NCI-H1092 (cell line): ENCODE measurements at places on chromosomes 16 and 17.

GRCh38 chr17:82055965-82056728 lies 4.4 kb downstream of the GPS1 start:
- no peak for DNase-seq

- DNase-seq: peak; percentile 84
These were observed 37.8 kb downstream of the MSI2 start for GRCh38 chr17:57294101-57294500.

DNA sequence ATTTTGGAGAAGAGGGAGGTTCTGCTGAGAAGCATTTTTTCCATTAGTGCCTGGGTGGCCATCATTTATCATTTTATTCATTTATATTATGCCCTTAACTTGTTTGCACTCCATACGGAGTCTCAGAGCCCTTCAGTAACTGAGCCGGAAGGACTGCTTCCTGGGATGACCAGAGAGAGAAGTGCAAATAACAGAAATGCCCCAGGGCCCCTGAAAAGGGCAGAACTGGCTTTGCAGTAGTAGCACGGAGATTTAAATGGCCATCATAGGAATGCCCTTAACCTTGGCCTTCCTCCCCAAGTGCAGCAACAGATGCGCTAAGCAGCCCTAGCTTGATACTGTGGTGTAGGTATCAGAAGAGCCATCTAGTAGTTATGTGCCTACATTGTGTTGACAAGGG lies 58.5 kb downstream of the NUP93 start:
- no peak for DNase-seq

- DNase-seq: no peak
These were observed 30.5 kb downstream of the GPT2 start for GRCh38 chr16:46914556-46915201.

- DNase-seq: peak; percentile 76
These were observed 18.7 kb upstream of the ADGRG1 start for GRCh38 chr16:57609541-57610401.

- DNase-seq: no peak
These were observed at the start of gene CNTNAP4 for GRCh38 chr16:76276745-76277438. Gene CNTNAP4, plus strand, starts transcription at chr16:76277401. Its CDS starts 262 bp downstream, at chr16:76277663.

GRCh38 chr16:20822521-20823325 lies 16.4 kb downstream of the REXO5 start:
- DNase-seq: no peak

DNA sequence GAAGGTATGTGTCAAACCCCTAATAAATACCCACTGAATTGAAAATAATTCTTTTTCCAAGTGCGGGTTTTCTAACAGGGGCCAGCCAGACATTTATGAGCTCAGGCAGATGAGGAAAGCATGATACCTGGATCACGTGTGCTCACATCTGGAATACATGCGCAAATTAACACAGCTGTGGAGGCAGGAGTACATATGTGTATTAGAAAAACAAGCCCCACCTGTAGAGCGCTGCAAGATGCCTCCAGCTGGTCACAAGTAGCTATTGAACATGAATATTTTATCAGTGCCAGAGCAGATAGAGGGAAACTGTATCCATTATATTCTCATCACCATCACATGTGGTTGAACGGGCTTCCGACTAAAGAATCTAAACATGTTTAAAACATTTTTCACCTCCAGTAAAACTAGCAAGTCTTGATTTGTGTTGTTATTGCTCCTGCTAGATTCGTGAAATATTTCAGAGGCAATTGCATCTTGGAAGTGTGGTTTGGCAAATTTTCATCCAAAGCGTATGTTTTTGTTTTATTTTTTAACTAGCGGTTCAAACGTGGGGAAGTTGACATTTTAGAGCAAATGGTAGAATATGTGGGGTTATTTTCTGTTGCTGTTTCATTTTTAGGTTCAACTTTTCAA lies 482.8 kb downstream of the CDH13 start:
- no peak for DNase-seq

DNA sequence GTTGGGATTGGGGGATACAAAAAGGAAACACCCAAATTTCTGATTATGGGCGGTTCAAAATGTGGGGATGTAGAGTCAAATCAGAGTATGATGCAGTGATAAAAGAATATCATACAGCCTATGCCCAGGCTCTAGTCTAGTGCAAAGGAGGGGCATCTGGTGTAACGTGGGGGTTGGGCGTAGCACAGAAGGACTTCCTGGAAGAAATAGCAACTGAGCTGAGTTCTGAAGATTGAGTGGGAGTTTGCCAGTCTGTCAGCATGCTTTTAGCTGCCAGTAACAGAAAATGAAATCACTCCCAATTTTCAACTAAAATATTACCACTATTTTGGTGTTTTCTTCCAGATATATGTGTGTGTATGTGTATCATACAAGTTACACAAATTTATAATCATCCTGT lies 196.9 kb downstream of the SPECC1 start:
- DNase-seq: no peak

GRCh38 chr16:81774348-81774747 lies 4.7 kb upstream of the PLCG2 start:
- DNase-seq: no peak

DNA sequence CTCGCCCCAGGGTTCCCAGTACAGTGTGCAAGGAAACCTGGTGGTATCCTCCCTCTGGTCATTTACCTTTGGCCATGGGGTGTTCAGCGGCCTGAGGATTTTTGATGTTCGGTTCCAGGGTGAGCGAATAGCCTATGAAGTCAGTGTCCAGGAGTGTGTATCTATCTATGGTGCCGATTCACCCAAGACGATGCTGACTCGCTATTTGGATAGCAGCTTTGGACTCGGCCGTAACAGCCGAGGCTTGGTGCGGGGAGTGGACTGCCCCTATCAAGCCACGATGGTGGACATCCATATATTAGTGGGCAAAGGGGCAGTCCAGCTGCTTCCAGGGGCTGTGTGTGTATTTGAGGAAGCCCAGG lies 1.2 kb downstream of the AOC2 start:
- no peak for DNase-seq

GRCh38 chr17:29588017-29588561 lies 1.4 kb downstream of the GIT1 start:
- DNase-seq: no peak

GRCh38 chr16:58125781-58126335 lies 3.3 kb downstream of the CFAP20 start:
- no peak for DNase-seq

GRCh38 chr16:50046853-50047252 lies 18.9 kb upstream of the HEATR3 start:
- DNase-seq: no peak

DNA sequence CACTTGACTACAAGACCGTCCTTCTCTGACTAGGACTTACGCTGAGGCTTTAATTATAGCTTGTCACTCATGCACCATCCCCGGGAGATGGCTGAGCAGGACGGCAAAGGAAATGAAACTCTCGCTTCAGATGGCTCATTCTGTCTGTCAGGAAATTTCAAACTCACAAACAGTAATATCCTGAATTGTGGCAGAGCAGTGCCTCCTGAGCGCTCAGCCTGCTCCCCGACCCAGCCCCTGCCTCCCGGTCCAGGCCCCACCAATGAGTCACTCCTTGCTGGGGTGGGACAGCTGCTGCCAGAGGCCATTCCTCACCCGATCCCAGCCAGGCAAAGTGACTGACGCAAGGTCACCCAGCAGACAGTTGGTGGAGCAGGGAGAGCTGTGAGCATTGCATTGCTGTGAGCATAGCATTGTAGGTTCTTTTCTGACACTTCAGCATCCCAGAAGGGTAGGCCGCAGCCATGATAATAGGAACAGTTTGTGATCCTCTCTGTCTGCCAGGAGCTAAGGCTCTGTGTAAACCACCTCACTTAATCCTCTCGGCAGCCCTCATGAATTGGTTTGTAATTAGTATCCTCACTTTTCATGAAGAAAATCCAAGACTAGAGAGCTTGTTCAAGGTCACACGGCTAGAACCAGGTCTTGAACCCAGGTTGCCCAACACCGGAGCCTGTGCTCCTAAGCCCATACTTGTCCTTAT lies 20.9 kb downstream of the CCDC182 start:
- no peak for DNase-seq

GRCh38 chr16:21219551-21219950 lies 8.2 kb upstream of the ZP2 start:
- DNase-seq: no peak

DNA sequence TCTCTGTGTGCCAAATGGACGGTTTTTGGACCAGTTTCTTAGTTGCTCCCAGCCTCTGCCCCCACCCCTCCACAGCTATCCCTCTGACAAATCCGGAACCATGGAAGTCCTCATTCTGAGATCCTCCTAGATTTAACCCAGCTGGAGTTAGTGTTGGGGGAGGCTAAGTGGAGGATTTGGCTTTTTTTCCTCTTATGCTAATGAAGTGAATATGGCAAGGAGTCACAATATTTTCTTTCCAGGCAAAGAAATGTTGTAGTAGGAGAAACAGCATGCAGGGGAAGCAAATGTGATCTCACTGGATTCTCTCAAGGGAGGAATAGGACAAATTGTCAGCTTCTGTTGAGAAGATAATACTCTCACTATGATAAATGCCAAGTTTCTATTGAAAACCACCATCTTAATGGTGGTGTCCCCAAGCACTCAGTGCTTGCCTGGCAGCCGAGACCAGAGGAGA lies 159.5 kb downstream of the MSI2 start:
- no peak for DNase-seq

- no peak for DNase-seq
These were observed 418.3 kb downstream of the NPIPA7 start for GRCh38 chr16:16797239-16797638.

- no peak for DNase-seq
These were observed 7.3 kb downstream of the ABI3 start for GRCh38 chr17:49217651-49218413.

DNA sequence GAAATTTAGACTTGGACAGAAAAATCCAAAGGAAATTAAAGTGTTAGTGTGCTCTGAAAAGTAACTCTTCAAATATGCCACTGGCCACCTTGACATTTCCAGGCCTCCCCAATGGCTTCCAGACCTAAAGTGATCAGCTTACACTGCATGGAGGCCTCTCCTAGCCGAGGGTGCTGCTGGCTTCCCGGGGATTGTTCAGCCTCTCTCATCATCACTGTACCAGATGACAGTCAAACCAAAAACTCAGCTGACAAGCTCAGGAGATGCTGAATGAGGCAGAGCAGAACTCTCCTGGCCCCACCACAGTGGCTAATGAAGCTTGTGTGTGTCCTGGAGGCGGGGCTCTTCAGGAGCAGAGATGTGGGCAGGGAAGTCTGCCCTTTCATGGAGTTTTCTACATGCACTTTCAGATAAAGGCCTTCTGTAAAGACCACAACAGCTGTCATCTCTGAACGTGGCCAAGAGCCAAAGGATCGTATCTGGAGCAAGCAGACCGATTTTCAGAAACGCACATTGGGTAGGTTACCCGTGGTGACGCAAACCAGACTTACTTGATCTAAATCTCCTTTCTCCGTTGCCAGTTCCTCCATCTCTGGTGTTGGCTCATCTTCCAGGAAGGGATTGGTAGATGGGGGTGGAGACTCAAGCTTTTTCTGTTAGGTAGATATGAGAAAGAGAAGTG lies 113.3 kb downstream of the VPS53 start:
- DNase-seq: no peak

DNA sequence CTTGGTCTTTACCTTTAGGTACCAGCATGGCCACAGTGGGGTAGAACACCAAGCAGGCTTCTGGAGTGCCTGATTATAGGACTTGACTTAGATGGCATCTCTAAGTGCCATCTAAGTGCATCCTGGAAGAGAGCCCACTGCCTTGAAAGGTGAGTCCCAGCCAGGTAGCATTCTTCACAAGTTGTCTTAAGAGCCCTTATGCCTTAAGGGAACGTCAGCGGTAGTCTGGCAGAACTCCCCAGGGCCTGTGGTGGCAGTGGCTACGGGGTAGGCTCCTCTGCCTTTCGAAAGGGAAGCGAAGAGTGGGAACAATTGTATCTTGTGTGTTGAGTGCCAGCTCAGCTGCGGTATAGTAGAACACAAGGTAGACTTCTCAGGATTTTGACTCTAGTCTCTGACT lies 549.0 kb downstream of the HS3ST4 start:
- no peak for DNase-seq

GRCh38 chr17:2235792-2236366 lies 67.7 kb downstream of the SMG6 start:
- no peak for DNase-seq

GRCh38 chr17:6000426-6000825 lies 69.8 kb upstream of the WSCD1 start:
- no peak for DNase-seq

DNA sequence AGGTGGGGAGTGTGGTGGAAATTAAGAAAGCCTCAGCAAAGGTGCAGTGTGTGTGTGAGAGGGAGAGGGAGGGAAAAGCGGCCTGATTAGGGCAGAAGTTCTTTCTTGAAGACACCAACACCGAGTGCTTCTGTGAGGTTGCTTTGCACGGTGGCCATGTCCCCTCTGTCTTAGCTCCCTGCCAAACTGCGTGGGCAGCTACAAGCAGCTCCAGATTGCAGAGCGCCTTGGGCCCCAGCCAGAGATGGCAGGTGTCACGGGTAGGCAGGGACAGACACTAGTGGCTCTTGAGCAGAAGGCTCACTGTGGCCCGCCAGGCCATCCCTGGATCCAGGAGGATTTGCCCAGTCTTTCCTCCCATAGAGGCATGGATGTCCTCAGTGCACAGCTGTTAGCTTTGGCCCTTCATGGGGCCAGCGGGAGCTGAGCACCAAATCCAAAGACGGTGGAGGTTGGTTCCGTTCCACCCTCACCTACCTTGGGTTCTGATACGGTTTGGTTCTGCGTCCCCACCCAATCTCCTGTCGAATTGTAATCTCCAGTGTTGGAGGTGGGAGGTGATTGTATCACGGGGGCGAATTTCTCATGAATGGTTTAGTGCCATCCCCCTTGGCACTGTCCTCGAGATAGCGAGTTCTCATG lies 21.4 kb downstream of the KIAA0513 start:
- peak; percentile 14 for DNase-seq

GRCh38 chr17:3762922-3763776 lies 37.8 kb downstream of the ITGAE start:
- no peak for DNase-seq

DNA sequence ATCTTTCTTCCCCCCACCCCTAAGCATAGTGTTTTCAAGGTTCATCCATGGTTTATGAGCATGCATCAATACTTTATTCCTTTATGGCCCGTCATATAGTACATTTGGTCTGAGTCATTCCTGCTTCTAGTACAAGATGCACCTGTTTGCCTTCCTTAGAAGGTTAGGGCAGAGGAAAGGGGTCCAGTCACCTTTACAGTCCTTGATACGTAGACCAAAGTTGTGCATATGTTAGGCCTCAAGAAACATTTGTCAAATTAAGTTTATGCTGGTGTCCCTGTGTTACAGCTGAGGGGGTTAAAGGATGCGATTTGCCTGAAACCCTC lies 1.4 kb downstream of the CYB5D2 start:
- no peak for DNase-seq

- DNase-seq: no peak
These were observed 54.8 kb downstream of the GRB2 start for GRCh38 chr17:75350706-75351105.

- no peak for DNase-seq
These were observed 100.2 kb downstream of the KATNIP start for GRCh38 chr16:27650073-27650701.

DNA sequence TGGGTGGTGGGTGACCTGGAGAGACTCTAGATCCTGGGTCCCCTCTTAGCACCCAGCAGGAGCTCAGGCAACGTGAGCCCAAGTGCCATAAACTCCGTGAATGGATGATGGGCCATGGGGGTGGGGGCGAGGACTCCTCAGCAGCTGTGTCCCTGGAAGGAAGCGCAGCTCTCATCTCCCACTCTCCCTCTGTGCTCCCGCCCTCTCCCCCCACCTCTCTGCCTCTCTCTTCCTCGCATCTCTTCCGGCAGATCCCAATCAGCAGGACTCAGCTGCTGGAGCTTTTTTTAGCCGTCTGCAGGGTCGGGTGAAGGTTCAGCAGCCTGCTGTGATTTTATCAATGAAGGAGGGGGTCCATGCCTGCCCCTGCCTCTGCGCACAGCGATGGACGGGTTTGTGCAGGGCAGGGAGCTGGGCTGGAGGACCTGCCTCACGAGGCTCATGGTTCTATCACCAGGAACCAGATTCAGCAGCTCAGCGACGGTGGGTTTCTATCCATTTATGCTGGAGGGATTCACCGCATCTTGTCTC lies 8.3 kb downstream of the CCR7 start:
- DNase-seq: no peak
